ENCODE measurements at places on chromosomes 1 and 21. TPM values are rescaled to one million over a fixed set of nuclear protein-coding genes. Genes with fewer than 3 reads are reported as not detected.
A peak's percentile ranks its signal among the peaks of the same experiment; 100 is the strongest.

- peak; percentile 9 for DNase-seq
Measured at GRCh38 chr1:200929530-200930278, 35.0 kb downstream of the INAVA start.

GRCh38 chr21:28669971-28670653, 322.6 kb downstream of the LTN1 start:
- no peak for DNase-seq

- no peak for DNase-seq
Measured at GRCh38 chr1:28428012-28428411, 58.5 kb downstream of the PHACTR4 start.

DNA sequence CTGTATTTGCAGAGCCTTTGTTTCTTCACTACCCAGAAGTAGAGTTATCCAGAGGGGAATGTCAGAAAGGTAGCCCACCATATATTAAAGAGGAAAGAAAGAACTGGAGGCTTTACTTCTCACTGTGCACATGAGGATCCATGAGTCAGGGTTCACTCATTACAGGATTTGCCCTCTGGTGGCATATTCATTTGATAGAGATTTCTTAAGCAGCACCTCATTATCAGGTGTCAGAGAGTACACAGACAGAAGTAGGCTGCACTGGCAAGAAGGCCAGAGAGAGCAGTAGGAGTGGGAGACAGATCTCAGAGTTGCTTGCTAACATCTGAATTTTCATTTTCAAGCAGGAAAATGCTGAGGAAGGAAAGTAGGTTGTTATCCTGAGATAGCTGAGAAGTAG, 123.8 kb downstream of the PIK3R3 start:
- no peak for DNase-seq

The BGLAP gene
- total RNA-seq, result 1.2 TPM
